Glutamatergic neuron (in vitro differentiated cells): ENCODE measurements at places on chromosomes 5 and 9. TPM values are rescaled to one million over a fixed set of nuclear protein-coding genes. Genes with fewer than 3 reads are reported as not detected.

- DNase-seq, result no peak
Measured at GRCh38 chr9:8838136-8838535, 1038.6 kb upstream of the DMAC1 start.

DNA sequence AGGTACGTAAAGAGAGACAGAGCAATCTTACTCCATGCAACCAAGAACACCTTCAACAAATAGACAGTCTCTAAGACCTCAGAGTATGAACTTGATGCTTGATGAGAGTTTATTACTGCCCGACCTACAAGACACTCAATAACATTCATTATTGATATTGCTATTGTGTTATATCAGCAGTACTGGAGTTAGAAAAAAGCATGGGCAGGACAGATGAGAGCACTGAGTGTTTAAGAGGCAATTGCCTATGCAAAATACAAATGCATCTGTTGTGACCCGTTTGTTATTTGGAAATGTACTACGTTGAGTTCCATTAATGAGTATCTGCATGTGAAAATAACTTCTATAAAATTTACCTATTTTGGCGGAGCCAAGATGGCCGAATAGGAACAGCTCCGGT lies 8.1 kb upstream of the MARCOL start:
- DNase-seq, result no peak

GRCh38 chr5:36457511-36458270 lies 148.7 kb upstream of the SLC1A3 start:
- no peak for DNase-seq

DNA sequence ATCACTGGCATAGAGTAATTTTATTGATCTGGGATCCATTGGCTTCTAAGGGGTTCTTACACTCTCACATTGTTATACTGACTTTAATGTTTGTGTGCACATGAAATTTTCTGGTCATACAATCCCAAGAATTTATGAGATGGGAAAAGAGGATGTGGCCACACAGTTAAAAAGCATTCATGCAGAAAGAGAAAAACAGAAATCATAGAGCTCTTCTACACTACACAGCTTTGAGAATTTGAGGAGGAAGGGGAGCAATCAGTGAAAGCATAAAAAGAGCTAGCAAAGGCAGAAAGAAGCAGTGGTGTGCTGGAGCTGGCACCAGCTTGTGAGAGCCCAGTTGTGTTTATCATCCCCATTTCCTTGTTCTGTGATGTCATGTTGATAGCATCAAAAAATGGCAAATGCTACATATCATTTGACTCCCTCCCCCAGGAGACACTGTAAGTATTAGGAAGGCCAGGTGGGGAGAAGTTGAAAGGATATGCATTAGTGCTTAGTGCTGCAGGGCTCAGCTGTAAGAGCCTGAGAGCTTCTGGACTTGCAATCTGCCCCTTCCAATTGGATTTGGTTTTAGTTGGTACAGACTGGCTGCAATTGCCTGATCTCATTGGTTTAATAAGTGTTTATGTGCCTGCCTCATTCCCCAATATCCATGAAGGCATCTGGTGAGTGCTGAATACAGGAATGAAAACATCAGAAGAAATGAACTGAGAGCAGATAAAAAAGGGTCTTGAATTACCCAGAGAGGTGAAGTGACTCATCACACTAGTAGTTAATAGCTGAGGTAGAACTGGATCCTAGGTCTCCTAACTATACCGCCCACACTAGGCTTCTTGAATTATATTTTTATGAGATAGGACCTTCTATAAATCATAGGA lies 30.9 kb downstream of the RHOBTB3 start:
- DNase-seq, result peak; percentile 35

DNA sequence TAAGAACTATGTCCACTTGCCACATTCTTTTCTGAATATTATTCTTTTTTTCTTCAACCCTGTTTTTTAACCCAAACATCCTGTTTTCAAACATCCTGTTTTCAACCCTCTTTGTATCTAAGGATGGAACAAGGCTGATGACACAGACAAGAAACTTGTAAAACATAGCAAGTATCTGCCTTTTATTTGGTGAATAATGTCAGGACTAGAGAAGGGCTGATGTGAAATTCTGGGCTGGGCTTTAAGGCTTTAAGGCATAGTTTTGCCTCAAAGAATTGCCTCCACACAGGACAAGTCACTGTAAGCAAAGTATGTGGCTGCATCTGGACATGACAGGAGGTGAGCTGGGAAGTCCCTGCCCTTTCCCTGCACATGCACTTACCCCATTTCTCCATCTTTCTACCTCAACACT lies 42.5 kb upstream of the RIC1 start:
- no peak for DNase-seq

SEMA6A gene
- total RNA-seq, result 424 TPM
